ENCODE measurements at places on chromosomes 11 and 22.

GRCh38 chr11:122126024-122126688 is 10.1 kb upstream of the BLID start:
- DNase-seq = no peak

DNA sequence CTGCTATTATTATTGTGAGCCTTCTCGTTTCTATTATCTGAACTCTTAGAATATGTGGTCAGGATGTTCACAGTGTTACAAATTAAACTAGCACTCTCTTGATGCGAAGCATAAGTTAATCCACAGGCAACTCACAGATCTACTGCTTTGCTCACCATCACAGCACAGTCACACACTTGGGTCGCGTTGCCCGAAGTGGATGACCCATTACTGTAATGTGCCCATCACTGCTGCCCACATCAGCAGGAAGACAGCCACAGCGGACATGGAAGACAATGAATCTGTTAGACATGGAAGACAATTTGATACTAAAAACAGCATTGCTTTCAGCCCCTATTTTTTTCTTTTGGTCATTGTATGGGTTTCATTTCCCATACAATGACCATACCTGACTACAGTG is 216.4 kb upstream of the B3GAT1 start:
- no peak for DNase-seq

- peak; percentile 26 for DNase-seq
Measured at GRCh38 chr11:75768112-75768908, at the start of gene DGAT2. Gene DGAT2 (plus strand): TSS chr11:75768778. CDS start chr11:75768992, 214 bp downstream.

DNA sequence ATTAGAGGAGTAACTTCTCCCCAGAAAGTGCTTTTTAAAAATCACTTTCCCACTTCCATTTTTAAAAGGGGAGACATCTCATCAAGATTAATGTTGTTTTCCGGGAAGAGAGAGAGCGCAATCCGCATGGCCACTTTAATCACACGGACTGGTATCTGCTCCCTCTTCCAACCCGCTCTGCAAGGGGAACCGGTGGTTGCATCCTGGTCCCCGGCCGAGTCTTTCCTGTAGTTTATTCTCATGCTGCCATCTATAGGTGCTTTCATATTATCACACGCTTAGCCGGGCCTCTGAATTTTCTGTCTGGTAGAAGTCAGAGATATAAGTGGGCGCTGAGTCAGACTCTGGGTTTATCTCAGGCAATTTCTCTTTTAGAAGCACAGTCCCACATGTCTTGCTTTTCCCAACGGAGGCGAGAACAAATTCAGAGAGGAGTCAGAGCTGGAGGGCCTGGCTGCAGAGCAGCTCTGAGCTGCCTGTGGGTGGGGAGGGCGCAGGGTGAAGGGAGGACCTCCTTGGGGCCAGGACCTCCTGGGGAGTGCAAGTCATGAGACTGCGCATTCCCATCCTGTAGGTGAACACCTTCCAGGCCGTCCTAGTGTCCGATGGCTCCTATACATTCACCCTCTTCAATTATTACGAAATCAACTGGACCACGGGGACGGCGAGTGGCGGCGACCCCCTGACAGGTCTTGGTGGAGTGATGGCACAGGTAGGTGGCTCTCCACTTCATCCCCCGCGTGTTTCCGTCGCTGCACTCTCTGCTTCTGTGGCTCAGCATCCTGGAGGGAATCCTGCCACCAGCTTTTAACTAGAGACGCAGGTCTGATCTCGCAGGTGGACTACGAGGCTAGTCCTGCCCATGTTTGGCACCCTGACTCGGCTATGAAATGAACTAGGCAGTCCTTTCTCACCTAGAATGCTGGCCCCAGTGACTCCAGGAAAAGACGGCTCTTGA is 11.7 kb downstream of the TECTA start:
- DNase-seq = peak; percentile 28

DNA sequence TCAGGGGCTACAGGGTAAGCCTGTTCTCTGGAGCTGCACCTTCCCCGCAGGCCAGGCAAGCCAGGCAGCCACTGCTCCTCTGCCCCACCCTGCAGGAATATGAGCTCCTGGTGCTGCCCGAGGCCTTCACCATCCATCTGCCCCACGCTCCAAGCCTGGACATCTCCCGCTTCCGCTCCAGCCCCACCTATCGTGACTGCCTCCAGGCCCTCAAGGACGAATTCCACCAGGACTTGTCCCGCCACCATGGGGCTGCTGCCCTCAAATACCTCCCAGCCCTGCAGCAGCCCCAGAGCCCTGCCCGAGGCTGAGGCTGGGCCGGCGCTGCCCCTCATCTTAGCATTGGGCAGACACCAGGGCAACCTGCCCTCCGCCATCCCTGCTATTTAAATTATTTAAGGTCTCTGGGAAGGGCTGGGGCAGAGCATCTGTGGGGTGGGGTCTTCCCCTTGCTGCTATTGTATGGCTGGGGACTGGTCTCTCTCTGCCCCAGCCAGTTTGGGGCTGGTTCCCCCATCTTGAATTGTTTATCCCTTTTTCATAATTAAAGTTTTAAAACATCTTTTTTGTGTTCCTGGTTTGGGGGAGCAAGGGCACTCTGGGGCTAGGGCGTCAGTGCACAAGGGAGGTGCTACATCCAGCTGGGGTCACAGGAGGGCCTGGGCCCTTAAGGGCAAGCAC is 6.2 kb downstream of the LARGE2 start:
- no peak for DNase-seq

DNA sequence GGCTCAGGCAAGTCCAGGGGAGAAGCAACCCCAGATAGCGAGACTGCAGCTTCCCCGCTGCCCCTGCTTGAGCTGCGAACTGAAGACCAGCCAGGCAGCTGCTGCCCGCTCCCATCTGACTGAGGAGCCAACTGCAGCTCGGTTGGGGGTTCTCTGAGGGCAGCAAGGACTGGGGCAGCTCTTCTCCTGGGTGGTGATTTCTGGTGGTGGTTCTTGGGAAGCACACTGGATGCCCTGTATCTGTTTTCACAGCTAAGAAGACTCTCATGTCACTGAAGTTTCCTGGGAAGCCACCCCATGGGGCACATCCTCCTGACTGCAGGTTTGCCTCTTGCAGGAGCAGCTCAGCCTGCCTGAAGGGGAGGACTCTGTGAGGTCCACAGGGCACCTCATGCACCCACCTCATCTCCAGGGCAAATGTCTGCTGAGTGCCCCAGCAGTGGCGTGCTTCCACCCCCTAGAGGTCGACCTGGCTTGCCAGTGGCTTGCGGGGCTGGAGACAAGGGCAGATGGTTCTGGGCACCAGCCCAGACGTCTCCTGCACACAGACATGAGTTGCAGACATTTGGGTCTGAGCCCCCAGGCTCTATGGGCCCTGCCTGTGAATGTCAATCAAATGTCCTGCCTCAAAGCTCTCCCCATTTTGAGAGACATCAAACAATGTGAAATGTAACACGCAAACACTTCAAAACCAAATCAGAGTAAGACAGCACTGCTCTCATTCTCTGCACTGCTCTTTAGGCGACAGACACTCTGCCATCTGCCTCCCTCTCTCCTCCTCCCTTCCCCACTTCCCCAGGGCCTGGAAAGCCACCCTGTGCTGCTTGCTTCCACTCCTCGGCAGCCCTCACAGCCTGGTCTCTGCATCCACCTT is 800.9 kb downstream of the BRD1 start:
- no peak for DNase-seq

DNA sequence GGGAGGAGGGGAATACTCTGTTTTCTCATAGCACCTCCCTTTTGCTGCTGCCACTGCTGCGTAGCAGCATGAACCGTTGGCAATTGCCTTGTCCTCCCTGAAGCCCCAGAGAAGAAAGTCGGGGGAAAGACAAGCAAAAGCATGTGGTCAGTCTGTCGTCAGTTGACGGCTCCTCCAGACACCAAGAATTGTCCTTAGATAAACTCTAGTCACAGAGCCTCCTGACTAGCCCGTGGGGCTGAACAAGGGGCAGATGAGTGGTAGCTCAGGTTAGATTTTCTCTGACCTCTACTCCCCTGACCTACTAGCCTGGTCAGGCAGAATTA is 126.4 kb upstream of the HSD17B12 start:
- DNase-seq = no peak

DNA sequence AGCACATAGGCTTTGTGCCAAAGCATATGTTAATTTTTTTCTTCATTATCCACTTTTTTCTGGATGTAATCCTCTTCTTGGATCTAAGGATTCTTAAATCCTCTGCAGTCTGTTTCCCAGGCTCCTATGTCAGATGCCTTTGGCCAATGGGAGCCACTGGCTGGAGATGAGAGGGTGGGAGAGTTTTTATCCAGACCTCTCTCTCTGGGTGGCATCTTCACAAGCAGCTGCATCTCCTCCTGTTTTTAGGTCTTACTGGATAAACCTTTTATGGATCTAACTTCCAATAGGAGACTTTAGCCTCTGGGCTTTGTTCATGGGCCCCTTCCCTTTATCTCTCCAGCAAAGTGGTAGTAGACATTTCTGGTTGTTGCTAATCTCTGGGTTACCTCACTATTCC is 22.4 kb upstream of the MPPED2 start:
- DNase-seq = no peak

DNA sequence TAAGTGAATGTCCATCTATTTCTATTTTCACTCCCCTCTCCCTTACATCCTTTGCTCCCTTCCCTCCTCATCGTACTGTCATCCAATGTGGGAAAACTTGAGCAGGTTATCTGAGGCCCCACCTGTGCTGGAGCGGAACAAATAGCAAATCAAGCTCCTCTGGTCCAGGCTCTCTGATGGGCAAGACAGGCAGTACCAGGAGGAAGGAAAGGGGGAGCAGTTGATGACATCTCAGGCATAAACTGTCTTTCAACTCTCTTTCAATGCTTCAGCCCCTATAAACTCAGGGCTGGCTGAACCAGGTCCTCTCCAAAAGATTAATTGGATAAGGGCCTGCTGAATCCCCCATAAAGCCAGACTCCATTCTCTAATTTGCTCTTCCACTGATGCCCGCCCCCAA is 1.5 kb upstream of the CCKBR start:
- no peak for DNase-seq

- DNase-seq = no peak
Measured at GRCh38 chr22:49488943-49489342, 338.7 kb downstream of the BRD1 start.

- DNase-seq = no peak
Measured at GRCh38 chr11:125292100-125292499, 127.5 kb downstream of the PKNOX2 start.

DNA sequence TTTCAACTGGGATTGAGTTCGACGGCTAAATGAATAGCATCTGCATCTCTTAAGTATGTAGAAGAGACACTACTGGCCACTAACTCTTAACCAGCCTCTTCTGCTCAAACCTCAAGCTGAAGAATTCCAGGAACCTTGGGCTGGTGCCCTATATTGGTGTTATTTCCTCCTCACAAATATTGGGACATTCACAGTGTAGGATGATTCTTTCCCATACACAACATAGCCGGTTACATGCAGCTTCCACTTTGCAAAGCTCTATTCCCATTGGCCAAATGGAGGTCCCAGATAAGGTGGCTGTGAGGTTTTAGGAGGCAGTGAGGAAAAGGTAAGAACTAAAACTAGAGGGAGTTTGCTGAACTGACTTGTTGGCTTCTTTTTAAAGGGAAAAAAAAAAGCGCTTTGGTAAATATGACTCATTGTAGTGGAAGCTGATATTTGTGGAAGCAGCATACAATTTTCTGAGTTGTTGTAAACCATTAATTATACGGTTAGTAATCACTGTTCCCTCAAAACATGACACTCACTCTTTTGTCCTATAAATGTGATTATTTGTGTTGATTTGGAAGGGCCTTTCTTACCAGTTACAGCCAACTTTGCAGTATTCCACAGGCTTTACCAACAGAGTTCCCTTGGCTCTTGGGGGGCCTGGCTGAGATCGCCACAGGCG is 17.6 kb downstream of the C22orf31 start:
- no peak for DNase-seq

- no peak for DNase-seq
Measured at GRCh38 chr11:1889941-1890855, 1.5 kb downstream of the PRR33 start.

DNA sequence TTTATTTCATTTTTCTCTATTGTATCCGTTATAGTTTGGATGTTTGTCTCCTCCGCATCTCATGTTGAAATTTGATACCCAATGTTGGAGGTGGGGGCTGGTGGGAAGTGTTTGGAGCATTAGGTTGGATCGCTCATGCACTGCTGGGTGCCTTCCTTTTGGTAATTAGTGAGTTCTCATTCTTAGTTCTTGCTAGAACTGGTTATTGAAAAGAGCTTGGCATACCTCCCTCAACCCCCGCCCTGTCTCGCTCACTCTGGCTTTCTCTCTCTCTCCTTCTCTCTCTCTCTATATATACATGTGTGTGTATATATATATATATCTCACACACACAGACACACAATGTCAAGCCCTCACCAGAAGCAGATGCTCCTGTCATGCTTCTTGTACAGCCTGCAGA is 978.7 kb downstream of the DLG2 start:
- no peak for DNase-seq

DNA sequence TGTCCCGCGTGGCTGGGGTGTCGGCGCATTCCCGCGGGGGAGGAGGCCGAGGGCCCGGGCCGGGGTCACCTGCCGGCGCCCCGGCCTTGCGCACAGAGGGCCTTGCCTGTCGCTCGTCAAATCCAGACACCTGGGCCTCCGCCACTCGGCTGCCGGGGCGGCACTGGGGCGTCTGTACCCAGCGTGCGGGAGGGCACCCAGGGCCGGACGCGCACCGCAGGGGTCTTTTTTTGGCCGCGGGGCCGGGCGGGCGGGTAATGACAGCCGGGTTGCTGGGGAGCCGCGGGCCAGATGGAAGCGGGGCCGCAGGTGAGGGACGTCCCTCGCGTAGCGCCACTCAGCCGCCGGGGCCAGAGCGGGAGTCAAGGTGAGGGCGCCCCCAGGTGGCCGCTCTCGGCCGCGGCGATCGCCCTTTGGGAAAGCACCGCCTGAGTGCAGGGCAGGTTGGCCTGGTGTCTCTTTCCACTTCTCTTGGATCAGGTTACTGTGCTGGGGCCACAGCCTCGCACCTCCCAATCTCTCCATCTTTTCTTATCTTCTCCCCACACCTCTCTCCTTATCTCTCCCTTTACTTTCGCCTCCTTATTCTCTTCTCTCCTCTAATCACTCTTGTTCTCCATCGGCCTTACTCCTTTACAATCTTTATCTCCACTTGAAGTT is 3.5 kb downstream of the PHLDB1 start:
- no peak for DNase-seq

DNA sequence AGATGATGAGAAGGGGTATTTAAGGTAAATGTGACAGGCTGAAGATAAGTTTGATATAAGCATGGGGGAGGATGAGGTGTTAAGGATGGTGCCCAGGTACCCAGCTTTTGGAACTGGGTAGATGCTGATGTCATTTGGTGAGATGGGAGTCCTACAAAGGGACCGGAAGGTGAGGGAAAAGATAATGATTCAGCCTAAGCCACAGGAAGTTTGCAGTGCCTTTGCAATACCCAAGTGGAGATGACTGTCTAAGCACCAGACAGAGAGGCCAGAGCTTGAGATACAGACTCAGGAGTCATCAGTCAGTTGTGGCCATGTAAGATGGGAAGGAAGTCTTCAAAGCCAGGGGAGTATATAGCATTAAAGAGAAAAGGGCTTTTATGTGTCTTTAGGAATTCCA is 30.0 kb upstream of the SMCO4 start:
- DNase-seq = no peak

DNA sequence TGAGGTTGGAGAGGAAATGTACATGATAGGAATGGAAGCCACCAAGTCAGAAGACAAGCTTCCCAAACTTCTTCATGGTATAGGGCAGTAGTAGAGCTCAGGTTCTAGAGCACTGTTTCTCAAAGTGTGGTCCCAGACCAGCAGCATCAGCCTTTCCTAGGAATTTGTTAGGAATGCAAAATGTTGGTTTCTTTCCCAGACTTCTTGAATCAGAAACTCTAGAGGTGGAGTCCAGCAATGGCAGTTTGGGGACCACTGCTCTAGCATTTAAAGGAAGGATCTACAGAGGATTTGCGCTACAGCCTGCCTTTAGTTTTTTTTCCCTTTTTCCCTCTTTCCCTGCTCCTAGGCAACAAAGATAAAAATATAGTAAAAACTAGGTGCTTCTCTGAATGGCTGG is 17.0 kb upstream of the MMP12 start:
- peak; percentile 13 for DNase-seq

Data from fibroblast of skin of left biceps (primary cell).